Activated gamma-delta T cell treated with anti-CD3 and anti-CD28 coated beads, Interleukin-2, amount 50 U/mL, for 16 hours (primary cell): ENCODE measurements at places on chromosomes 7 and 10.

GRCh38 chr7:33091111-33091531 lies 18.1 kb downstream of the RP9 start:
- DNase-seq = no peak

DNA sequence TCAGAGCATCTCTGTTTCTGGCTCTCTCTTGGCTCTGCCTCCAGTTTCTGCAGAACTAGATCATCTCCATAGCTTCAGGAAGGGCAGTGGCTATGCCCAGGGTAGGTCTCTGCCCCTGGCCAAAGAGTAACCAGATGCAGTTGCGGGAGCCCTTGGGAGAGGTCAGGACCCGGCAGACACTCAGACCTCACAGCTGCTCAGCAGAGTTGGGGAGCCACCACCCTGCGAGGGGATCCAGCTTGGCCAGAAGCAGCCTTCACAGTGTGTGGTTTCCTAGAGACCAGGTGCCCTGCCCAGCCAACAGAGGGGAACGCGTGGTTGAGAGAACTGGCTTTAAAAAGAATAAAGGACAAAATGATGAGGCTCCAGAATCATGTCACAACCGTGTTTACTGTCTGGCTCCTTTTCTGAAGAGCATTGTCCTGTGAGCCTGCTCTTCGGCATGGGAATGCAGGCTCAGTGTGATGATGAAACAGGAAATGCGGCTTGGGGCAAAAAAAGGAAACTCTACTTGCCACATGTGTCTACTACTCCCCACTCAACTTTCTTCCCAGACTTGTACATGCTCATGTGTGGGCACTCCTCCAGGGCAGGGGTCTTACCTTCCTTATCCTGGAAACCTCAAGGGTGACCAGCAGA lies 243.1 kb downstream of the INHBA start:
- no peak for DNase-seq

DNA sequence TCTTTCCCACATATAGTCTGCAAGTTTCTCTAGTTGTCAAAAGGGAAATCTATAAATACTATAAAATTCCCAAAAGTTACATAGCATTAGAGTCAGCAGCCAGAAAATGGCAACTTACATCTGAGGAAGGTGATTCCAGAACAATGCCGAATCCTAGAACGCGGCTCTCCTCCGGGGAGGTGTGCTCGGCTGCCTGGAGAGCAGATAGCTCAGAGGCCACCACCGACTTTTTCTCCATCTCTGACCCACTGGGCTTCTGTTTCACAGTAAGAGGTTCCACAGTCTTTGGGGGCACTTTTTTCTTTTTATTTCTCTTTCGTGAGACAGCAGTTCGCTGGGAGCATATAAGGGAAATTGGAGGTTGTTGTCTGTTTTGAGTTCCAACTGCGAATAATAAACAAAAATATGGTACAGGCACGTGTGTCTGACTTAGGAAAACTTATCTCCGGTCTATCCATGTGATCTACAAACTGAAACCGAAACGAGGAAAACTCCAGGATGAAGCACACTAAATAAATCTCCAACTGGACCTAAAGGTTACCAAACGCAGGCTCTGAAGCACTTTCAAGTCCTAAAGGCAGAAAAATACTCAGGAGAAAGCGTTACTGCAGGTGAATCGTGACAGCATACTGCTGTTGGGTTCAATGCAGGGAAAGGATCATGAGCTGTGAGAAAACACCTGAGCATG lies 36.2 kb downstream of the BEND7 start:
- DNase-seq = no peak

GRCh38 chr10:124131172-124131571 lies 37.8 kb upstream of the CHST15 start:
- DNase-seq = no peak

DNA sequence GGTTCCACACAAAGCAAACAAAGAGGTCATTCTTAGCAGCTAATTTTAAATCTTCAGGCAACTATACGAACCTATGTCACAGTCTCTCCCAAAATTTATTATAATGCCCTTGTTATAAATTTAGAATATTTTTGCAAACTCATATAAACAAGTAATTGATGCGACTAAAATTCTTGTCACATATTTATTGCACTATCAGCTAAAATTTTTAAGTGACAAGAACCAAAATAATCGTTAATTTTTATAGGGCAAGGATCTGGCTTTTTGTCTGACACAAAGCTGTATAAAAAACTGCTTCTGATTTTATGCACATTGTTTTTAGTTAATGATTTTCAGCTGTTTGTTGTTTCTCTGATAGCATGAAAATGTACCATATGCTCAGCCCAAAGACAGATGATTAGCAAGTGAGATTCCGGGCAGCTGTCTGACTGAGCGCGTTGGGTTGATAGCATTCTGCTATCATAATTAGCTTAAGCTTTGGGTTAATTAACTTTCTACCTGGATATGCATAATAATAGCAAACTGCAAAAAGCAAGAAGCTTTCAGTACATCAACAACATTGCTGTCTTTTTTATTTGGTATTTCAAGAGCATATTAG lies 136.0 kb downstream of the MGMT start:
- DNase-seq = no peak

DNA sequence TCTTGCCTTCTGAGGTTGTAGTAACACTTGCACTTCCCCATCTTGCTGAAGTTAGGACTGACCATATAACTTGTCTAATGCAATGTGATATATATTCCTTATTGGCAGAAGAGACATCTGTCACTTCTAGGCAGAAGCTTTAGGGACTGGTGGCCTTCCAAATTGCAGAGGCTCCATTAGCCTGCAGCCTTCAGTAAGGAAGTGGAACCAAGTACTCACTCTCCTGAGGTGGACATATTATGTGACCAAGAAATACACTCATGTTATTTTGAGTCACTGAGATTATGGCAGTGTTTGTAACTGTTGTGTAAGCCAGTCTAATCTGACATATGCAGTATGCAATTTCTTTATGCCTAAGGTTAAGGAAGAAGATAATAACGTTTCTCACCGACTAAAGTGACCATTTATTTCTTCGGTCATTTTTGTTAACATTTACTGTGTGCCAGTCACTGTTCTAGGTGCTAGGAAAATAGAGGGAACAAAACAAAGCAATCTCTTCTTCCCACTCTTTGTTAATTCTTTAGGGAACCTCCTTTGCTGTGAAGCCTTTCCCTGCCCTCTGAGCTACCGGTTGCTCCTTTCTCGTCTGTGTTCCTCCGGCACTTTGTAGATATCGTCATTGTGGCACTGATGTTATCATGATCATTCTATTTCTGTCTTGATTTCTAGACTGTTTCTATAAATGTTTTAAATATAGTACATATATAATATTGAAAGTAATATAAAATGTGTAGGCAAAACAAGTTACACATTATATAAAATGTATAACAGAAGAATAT lies 52.9 kb upstream of the HBP1 start:
- DNase-seq = no peak

GRCh38 chr7:876972-877311 lies 588 bp downstream of the GET4 start:
- DNase-seq = no peak

DNA sequence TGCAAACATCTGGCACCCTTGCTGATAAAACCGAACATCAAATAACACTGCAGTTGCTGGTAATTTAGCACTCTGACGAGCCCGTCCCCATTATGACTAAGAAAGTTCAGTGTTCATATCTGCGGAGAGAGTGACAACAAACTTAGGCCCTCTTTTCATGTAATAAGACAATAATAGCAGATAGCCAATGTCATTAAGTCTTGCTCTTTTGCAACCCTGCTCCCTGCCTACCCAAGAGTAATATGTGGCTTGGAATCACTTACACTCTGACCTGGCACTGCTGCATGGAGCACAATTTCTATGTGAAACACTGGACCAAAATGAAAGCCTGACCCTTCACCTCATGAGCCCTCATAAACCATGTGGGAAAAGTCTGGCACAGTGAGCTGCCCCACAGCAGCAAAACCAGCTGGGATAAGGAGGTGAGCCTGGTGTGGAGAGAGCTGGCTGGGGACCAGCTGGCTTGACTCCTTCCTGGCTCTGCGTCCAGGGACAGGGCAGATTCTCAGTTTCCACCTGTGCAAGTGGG lies 86.5 kb downstream of the HIPK2 start:
- DNase-seq = no peak

GRCh38 chr7:110987127-110987693 lies 103.7 kb upstream of the LRRN3 start:
- DNase-seq = no peak
